ENCODE measurements at places on chromosomes 5 and 9.

DNA sequence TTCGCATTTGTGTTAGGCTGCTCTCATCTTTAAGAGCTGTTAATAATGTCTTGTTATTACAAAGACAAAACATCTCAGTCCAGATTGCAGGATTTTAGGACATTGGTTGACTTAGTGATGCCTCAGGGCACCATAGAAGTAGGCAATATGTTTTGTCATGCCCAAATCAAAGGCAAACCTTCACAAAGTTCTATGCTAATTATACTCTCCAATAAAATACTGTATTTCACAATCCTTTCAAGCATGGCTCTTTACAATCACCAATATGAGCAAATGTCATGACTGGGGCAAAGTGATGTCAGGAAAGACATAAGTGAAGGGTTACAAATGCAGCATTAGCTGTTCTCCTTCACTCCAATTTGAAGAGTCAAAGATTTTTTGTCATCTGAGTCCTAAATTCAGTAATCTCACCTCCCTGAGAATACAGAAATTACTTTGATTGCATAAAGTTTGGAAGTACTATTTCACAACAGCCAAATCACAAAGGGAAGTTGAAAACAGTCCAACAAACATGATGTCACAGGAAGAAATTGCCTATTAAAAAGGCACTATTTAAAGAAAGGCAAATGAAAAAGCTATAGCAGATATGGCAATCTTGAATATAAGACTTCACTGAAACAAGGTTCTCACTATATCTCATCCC is 303.2 kb downstream of the PRR16 start:
- no peak for DNase-seq

- DNase-seq, result no peak
Measured at GRCh38 chr5:135391116-135391868, 7.7 kb downstream of the MACROH2A1 start.

DNA sequence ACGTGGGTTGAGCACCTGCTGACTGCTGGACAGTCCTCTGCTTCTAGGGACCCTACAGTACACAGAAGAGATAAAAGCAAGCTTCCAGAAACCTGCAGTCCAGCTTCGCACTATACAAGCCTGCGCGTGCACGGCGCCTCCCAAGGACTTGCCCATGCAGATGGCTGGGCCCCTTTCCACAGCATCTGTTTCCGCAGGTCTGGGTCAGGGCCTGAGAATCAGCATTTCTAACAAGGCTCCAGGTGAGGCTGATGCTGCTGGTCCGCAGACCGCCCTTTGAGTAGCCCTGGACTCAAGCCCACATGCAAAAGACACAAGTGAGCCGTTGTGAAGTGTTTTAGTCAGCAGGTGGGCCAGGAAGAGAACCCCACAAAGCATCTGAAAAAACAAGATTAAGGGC is 133.1 kb downstream of the HSD17B3 start:
- no peak for DNase-seq

DNA sequence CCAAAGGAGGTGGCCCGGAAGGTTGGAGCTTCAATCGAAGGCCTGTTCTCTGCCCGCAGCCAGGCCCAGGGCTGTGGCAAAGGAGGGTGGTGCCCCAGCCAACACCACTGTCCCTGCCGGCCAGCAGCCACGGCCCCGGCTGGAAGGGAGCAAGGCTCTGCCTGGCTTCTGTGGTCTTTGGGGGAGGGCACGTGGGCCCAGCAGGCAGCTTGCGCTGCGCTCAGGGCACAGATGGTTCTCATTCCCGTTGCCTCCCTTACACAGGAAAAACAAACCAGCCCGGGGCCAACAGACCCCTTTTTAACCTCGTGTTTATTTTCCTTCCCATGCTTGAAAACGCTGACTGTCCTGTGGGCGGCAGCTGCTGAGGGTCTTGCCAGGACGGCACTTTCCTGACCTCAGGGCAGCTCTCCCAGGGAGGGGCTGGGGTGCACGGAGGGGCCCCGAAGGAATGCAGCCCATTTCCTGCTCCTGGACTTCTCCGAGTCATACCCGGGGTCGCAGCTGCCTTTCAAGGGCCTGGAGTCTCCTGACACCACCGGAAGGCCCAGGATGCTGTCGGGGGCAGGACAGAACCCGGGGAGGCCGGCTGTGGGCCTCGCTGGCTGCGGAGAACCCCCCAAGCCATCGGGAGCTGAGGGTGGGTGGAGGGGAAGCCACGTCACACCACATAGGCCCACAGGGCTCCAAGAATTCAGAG is 1.1 kb upstream of the GPSM1 start:
- peak; percentile 71 for DNase-seq

DNA sequence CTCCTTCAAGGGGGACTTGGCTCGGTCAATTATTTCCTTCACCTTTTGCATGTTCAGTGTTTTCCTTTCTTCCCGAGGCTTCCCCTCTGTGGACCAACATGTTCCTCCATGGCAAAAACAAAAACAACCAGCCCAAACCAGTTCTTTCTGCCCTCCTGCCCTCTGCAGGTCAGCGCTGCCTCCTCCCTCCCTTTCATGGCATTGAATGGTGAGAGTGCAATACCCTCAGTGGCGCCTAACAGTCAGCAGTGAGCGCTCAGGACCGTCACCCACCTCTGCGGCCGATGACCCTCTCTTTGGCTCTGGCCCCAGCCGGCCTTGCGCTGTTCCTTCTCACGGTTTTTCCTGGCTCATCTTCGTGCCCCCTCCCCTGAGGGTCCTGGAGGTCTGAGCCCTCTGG is 34.4 kb upstream of the GNE start:
- no peak for DNase-seq
